ENCODE measurements at places on chromosomes 16 and 17.

- no peak for DNase-seq
Measured at GRCh38 chr17:6376931-6377361, 58.0 kb downstream of the AIPL1 start.

DNA sequence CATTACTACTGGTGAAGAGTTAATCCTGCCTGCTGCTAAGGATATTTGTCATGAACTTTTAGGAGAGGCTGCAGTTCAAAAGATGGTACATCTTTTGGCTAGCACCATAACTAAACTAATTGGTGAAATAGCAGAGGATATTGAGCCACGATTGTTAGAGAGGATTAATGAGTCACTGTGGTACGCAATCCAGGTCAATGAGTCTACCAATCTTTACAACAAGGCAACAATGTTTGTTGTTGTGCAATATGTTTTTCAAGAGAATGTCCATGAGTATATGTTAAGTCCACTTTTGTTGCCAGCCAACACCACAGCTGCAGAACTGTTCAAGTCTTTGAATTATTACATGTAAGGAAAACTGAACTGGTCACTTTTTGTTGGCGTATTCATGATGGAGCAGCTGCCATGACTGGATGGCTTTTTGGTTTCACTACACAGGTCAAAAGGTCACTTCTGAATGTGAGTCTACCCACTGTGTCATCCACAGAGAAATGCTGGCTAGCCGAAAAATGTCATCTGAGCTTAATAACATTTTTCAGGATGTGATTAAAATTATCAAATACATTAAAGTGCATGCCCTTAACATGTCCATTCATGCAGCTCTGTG is 402.6 kb upstream of the KIF2B start:
- DNase-seq: no peak

GRCh38 chr16:24129412-24129918 is 126.7 kb upstream of the CACNG3 start:
- DNase-seq: no peak

GRCh38 chr16:84295203-84295860 is 654 bp downstream of the WFDC1 start:
- DNase-seq: no peak

DNA sequence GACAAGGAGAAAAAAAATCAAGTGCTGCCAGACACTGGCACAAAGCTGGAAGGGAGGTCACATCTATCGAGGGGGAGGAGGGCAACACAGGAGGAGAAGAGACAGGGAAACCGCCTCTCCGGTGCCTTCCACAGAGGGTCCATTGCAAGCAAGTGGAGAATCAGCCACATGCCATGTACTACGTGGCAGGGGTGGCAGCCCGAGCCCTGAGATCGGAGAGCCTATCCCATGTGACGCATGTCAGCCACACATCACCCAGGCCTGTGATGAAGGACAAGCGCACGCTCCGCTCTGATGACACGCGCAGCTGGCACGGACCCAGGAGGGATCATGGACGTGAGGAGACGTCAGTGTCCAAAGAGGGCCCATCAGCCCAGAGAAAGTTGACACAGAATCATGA is 30.1 kb downstream of the ADCY9 start:
- no peak for DNase-seq

- DNase-seq: no peak
Measured at GRCh38 chr16:86319585-86320236, 190.6 kb upstream of the FOXF1 start.

DNA sequence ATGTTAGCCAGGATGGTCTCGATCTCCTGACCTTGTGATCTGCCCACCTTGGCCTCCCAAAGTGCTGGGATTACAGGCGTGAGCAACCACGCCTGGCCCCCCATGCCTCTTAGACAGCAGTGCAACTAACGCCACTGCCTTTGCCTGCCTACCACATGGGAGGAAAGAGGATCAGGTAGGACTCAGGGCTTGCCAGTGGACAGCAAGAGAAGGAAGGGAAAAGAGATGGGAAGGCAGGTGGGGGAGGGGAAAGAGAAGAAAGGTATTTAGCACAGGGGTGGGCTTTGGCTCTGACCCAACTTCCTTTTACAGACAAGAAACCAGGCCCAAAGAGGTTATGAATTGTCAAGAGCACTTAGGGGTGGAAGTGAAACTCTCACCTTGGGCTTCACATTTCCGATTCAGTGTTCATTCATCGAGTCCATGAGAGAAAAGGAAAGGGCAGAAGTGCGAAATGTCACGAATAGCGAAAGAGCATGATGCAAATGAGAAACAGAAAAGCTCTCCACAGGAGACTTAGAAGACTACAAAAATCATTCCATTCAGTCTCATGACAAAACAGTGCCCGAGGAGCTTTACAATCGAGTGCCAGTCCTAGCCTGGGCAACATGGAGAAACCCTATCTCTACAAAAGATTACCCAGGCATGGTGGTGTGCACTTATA is 36.4 kb downstream of the CDK5R1 start:
- DNase-seq: peak; percentile 19
